ENCODE measurements at places on chromosomes 16 and 17.

- H3K27me3 ChIP-seq: no peaks in the 10 kb centered on the region
- no peak for DNase-seq
- H3K4me3 ChIP-seq: no peak overlapping the region
- no peak overlapping the region for H3K27ac ChIP-seq
Measured at GRCh38 chr17:66849032-66849655, 14.2 kb downstream of the CACNG5 start.

GRCh38 chr17:77214743-77215142 is 74.0 kb downstream of the SEC14L1 start:
- no peak overlapping the region for H3K4me3 ChIP-seq
- H3K27me3 ChIP-seq: no peaks in the 10 kb centered on the region
- no peaks in the 10 kb centered on the region for H3K4me1 ChIP-seq
- peaks cover 34% of the 10 kb centered on the region for H3K36me3 ChIP-seq
- H3K27ac ChIP-seq: no peak overlapping the region
- no peak for DNase-seq

DNA sequence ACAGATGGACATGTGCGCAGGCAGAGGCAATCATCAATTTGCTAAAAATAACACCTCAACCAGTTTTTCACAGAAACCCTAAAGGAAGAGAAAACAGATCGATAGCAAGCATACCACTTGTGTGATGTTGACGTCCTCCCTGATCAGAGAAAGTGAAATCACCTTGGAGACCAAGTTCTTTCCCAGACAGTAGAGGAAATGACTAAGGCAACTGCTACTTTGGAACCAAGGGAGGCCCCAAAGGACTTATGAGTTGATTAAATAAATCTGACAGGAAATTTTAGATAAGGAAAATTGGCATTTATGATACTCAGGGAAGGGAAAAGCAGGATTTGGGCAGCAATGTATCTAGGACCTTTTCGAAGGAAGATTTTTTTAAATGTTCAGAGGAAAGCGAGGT is 267.1 kb upstream of the ASIC2 start:
- peaks cover 2% of the 10 kb centered on the region for H3K27me3 ChIP-seq
- H3K4me1 ChIP-seq: no peaks in the 10 kb centered on the region
- no peak for DNase-seq
- no peak overlapping the region for H3K27ac ChIP-seq
- no peaks in the 10 kb centered on the region for H3K36me3 ChIP-seq
- no peak overlapping the region for H3K4me3 ChIP-seq

- H3K27ac ChIP-seq: no peak overlapping the region
- H3K36me3 ChIP-seq: no peaks in the 10 kb centered on the region
- no peak for DNase-seq
- H3K4me3 ChIP-seq: no peak overlapping the region
- H3K27me3 ChIP-seq: no peaks in the 10 kb centered on the region
- H3K4me1 ChIP-seq: peaks cover 7% of the 10 kb centered on the region
Measured at GRCh38 chr17:38583828-38584349, 21.9 kb downstream of the SRCIN1 start.

DNA sequence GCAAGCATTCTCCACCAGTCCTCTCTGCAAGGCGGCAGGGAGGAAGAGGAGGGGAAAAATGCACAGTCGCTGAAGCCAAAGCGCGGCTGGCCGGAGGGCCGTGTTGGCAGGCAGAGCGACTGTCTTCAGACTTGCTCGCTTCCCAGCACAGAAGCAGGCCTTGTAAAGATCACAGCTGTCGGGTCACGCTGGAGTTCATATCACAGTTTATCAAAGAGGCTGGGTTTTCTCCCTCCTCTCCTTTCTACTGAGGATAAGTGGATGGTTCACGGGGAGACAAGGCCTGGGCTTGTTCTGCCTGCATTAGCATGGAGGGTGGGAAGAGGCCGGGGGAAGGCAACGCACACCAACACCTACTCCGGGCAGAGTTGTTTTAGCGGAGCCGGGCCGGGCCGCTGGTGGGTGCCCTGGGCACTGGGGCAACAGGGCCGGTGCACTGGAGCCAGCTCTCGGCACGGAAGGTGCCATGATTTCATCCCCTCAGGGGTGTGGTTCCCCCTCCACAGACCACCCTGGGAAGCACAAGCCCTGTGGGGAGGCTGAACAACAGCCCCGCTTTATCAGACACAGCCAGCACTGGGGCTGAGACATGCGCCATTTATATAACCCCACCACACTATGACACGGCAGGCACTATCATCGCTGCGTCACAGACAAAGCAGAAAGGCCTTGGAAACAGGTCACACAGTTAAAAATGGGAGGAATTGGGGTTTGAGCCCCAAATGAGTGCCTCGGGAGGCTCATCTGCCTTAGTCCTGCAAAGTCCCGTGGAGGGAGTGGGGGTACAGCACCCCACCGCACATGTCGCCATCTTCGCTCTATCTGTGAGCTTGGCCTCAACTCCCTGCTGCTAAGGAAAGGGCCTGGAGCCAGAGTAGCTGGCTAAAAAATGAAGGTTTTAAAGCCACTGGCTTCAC is 40.3 kb upstream of the MTSS2 start:
- no peak overlapping the region for H3K4me3 ChIP-seq
- no peaks in the 10 kb centered on the region for H3K4me1 ChIP-seq
- H3K36me3 ChIP-seq: no peaks in the 10 kb centered on the region
- H3K27me3 ChIP-seq: no peaks in the 10 kb centered on the region

GRCh38 chr16:29992344-29992967 is 3.0 kb downstream of the HIRIP3 start:
- peak overlapping the region; percentile 54 for H3K27ac ChIP-seq
- peaks cover 31% of the 10 kb centered on the region for H3K4me1 ChIP-seq
- no peaks in the 10 kb centered on the region for H3K27me3 ChIP-seq
- H3K4me3 ChIP-seq: no peak overlapping the region
- peaks cover 12% of the 10 kb centered on the region for H3K36me3 ChIP-seq

GRCh38 chr16:89577055-89577759 is 1.6 kb downstream of the CPNE7 start:
- H3K36me3 ChIP-seq: no peaks in the 10 kb centered on the region
- no peak for DNase-seq
- H3K4me1 ChIP-seq: peaks cover 7% of the 10 kb centered on the region
- no peak overlapping the region for H3K27ac ChIP-seq
- H3K27me3 ChIP-seq: no peaks in the 10 kb centered on the region
- peak overlapping the region; percentile 55 for H3K4me3 ChIP-seq

DNA sequence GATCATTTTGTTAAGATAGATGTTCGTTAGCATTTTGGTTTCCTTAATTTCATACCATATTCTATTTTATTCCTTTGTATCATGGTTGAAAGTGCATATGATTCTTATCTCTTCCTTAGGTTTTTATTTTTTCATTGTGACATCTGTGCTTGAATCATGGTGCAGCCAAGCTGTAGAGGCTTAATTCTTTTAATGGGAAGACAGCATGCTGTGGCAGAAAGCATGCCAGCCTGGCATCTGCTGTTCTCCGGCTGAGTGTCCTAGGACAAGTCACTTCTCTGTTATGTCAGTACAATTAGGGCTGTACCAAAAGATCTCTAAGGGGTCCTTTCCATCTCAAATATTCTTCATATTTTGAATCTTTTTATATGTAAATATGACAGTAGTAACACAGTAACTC is 68.5 kb upstream of the PMFBP1 start:
- no peak for DNase-seq
- H3K27me3 ChIP-seq: no peaks in the 10 kb centered on the region
- no peak overlapping the region for H3K4me3 ChIP-seq
- no peaks in the 10 kb centered on the region for H3K36me3 ChIP-seq

GRCh38 chr17:28645576-28645939 is 600 bp upstream of the BLTP2 start:
- H3K27me3 ChIP-seq: no peaks in the 10 kb centered on the region
- H3K27ac ChIP-seq: peak overlapping the region; percentile 96
- peaks cover 28% of the 10 kb centered on the region for H3K4me1 ChIP-seq
- H3K36me3 ChIP-seq: peaks cover 31% of the 10 kb centered on the region
- no peak for DNase-seq

DNA sequence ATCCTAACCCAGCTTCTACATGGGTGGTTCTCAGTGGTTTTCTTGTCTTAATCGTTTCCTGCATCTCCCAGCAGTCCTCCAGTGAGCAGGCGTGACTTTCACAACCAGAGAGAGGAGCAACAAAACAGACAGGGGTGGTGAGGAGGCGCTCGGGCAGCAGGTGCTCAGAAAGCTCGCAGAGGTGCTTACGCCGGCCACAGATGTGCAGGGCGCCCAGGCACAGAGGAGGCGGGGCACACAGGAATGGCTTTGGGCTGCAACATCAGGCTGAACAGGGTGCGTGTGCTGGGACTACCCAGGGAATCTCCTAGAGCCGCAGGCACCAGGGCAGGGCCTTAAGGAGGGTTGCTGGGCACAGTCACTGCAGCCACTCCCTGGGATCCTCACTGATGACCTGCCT is 32.6 kb downstream of the KLHDC4 start:
- no peak overlapping the region for H3K27ac ChIP-seq
- H3K27me3 ChIP-seq: no peaks in the 10 kb centered on the region
- H3K4me1 ChIP-seq: no peaks in the 10 kb centered on the region
- no peak overlapping the region for H3K4me3 ChIP-seq

DNA sequence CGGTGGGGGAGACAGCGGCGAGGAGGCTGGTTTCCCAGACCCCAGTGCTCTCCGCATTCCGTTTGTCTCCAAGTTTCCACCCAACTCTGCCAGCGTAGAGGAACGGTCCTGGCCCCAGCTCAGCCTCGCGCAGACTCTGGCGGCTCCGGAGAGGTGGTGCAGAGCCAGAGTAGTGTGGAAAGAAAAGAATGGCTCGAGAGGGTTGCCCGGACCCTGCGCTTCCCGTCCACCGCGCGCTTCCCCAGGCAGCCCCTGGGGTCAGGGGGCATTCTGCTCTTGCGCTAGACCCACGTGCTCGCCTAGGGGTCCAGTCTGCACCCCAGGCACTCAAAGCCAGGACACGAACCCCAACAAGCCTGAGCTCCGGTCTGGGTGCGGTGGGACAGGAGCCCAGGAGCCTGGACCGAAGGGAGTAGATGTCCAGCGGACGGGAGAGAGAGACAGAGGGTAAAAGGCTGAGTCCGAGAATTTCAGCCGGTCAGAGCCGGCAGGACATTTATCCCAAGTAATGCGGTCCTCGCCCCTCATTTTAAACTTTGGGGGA is 3.8 kb downstream of the PMP22 start:
- H3K27ac ChIP-seq: no peak overlapping the region
- no peak for DNase-seq
- no peaks in the 10 kb centered on the region for H3K36me3 ChIP-seq
- peaks cover 8% of the 10 kb centered on the region for H3K27me3 ChIP-seq
- H3K4me1 ChIP-seq: peaks cover 9% of the 10 kb centered on the region

DNA sequence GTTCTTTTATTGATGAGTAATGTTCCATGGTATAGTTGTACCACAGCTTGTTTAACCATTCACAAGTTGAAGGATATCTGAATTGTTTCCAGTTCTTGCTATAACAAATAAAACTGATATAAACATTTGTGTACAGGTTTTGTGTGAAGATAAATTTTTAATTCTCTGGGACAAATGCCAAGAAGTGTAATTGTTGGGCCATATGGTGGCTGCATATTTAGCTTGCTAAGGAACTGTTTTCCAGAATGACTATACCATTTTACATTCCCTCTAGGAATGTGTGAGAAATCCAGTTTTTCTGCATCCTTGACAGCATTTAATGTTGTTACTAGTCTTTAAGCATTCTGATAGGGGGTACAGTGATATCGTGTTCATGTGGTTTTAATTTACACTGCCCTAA is 368.5 kb downstream of the KIF2B start:
- no peak overlapping the region for H3K27ac ChIP-seq
- H3K4me3 ChIP-seq: no peak overlapping the region
- H3K36me3 ChIP-seq: no peaks in the 10 kb centered on the region
- no peaks in the 10 kb centered on the region for H3K27me3 ChIP-seq
- H3K4me1 ChIP-seq: no peaks in the 10 kb centered on the region

DNA sequence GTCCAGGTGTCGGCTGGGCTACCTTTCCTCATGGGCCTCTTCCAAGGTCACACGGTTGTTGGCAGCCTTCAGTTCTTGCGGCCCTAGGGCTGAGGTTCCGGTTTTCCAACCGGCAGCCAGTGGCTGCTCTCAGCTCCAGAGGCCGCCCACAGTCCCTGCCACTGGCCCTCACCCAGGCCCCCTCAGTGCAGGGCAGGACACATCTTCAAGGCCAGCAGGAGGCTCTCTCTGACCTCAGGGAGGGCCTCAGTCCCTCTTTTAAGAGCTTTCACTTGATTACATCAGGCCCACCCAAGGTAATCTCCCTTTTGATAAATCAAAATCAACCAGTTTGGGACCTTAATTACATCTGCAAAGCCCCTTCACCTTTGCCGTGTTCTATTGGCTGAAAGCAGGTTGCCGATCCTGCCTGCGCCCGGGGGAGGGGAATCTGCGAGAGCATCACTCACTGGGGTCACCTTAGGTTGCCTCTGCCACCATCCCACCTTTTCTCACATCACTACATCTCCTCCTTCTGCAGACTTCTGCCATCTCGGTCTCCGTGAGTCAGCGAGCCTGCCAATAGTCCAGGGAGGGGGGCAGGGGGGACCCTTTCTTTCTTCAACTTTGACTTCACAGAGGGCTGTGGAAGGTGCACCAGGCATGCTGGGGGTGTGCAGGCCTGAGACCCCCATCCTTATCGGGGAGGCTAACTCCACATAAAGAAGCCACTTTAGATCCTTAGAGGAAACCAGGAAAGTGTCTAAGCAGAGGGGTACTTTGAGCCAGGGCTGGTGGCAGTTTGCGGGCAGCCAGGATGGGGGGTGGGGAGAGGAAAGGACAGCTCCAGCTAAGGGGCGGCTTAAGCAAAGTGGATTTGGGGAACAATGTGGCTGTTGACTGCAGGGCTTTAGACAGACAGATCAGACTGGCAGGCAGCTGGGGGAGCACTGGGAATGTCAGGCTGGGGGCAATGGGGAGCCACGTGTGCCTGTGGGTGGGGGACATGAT is 28.8 kb upstream of the NXPH3 start:
- no peaks in the 10 kb centered on the region for H3K27me3 ChIP-seq
- no peaks in the 10 kb centered on the region for H3K4me1 ChIP-seq
- H3K36me3 ChIP-seq: no peaks in the 10 kb centered on the region
- H3K4me3 ChIP-seq: no peak overlapping the region

DNA sequence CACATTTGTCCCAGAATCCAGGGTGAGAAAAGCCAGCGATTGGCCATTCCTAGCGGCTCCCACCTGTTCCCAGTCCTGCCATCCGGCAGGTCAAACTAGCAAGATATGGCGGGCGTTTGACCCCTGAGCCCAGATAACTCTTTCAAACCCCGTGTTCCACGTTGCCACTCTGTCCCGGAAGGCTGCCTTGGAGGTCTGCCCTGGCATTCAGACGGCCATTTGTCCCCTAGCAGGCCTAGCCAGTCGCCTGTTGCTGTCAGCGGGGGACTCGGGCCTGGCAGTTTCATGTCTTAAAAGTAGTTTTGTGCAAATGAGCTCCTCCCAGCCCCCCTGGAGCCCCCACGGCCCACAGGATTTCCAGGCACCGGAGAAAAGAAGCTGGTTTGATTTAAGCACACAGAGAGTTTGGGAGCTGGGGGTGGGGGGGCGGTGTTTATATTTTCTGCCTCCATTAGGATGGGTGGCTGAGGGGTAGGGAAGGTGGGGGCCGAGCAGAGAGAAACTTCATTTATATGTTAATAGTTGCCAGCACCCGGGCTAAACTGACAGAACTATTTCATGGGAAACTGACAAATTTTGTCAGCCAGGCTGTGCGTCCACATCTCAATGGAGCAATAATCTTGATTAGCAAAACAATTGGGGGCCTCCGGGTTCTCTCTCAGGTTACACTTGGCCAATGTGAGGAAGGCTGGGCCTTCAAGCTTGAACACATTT is 240.9 kb upstream of the SALL1 start:
- H3K4me3 ChIP-seq: no peak overlapping the region
- H3K4me1 ChIP-seq: no peaks in the 10 kb centered on the region
- no peak for DNase-seq
- no peak overlapping the region for H3K27ac ChIP-seq
- no peaks in the 10 kb centered on the region for H3K36me3 ChIP-seq
- no peaks in the 10 kb centered on the region for H3K27me3 ChIP-seq
